ENCODE measurements at places on chromosomes 11 and 22. TPM values are rescaled to one million over a fixed set of nuclear protein-coding genes. Genes with fewer than 3 reads are reported as not detected.
A peak's percentile ranks its signal among the peaks of the same experiment; 100 is the strongest.

DNA sequence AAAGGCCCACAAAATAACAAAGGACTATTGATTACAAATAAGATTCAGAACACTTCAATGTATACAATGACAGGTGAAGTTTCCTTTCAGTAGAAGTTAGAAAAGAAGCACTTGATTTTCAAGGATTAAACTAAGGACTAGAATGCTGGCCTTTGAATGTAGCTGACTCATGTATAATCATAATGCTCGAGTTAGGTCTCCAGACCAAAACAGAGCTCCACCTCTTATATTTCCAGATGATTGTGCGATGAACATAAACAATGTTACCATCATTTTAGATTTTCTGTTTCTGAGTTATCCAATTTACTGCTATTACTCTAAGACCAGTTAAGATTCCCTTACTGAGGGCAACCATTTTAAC is 40.4 kb upstream of the RAPSN start:
- no peak for DNase-seq

DNA sequence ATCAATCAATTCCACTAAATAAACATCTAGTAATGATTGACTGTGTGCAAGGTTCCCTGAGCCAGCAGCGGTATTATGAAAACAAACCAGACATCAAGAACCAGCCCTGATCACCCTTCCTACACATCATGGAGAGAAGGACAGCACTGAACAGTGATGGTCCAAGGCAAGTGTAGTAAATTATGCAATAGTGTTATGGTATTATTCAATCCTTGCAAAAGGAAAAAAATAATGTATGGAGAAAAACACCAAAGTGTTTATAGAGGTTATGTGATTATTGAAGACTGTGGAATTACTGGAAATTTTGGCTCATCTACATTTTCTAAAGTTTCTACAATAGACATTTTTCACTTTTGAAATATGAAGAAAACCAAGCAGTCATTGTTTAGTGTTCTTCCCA is 105.3 kb downstream of the RCN1 start:
- no peak for DNase-seq

GRCh38 chr11:126106594-126107328 is 44.1 kb upstream of the CDON start:
- no peak for DNase-seq

DNA sequence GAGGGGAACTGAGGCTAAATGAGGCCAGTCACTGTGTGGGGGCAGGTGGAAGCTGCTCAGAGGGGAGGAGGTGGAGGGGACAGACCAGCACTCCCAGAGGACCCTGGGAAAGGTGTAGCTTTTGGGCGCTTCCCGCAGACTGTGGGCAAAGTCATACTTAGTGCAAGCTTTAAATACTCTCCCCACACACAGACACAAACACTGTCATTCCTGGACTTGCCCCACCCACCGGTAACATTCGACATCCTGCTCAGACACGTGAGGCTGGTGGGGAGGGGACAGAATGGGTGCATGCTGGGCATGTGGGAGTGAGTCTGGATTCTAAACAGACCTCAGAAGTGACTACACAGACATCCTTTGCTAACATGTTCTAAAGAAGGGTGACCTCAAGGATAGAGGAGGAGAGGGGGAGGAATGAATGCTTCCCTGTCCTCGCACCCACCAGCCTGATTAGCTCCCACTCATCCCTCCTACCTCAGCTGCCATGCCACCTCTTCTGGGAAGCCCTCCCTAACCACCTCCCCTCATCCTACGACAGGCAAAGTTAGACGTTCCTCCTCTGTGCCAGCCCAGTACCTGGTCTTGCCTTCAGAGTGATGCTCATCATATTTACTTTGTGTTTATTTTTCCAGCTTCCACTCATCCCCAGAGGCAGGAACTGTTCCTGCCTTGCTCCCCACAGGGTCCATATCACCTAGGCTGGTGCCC is 22.2 kb downstream of the TSKU start:
- DNase-seq: peak; percentile 56

GRCh38 chr11:60791153-60791933 is 6.2 kb downstream of the MS4A10 start:
- no peak for DNase-seq

DNA sequence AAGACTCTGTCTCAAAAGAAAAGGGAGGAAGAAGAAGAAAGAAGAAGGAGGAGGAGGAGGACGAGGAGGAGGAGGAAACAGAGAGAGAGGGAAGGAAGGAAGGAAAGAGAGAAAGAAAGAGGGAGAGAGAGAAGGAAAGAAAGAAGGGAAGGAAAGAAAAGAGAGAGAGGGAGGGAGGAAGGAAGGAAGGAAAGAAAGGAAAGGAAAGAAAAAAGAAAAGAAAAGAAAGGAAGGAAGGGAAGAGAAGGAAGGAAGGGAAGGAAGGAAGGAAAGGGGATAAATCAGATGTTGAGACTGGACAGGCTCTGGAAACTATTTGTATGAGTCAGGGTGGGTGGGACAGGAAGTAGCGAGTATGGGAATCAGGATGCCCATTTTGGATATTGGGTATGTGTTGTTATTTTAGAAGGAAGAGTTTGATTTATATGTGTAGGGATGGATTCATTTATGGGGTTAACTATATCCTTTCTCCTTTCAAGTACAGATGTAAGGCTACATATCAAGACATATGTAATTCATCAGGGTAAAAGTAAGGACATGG is 6.0 kb upstream of the RPL3 start:
- DNase-seq: no peak

- no peak for DNase-seq
Observed at GRCh38 chr11:643366-643765, 6.3 kb downstream of the DRD4 start.

DNA sequence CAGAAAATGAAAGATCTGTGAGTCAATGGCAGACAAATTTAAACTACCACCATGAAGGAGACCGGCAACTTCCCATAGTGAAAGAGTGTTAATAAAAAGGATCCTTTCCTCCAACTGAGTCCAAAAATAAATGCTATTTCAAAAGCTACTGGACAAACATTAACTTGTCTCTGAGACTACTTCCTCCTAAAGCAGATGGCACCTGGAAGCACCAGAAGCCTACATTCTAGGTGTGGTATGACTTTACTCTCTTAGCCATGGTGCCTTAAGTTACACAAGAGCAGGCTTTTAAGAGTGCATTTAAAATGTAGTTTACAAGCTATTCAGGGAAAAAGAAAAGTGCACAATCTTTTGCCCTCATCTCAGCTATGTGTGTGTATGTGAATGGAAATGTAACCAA is 2.5 kb downstream of the ARHGAP32 start:
- DNase-seq: no peak

DNA sequence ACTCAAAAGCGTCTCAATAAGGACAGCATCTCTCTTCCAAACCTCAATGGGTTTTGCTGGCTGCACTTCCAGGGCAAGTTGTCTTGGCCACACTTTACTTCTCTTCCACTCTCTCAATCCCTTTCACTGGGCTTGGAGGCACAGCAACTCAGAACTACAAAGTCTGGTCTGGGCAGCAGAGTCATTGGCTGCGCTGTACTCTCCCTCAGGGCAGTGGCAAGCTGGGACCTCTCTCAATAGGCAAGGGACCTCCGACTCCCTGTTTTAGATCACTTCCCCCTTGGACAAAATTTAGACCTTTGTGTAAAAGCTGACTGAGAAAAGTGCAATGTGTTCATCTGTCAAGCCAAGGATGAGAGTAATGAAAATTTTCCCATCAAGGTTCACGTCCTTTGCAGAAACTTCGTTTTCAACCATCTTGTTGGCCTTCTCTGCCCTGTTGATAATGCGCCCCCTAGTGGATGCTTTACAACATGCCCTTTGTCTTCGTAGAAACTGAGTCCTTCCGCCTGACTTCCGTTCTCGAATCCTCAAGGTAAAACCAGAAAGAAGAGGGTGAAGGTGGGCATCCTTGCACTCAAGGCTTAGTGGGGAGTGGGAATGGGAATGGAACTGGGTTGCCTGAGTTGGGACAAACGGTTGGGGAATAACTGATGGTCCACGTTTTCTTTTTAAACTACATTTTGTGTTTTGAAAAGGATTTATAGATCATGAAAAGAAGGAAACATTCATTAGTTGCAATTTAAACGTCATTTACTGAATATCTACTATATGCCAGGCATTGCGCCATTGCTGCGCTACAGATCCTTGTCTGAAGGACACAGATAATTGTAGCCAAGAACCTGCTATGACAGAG is 99.1 kb downstream of the CD44 start:
- peak; percentile 30 for DNase-seq

DNA sequence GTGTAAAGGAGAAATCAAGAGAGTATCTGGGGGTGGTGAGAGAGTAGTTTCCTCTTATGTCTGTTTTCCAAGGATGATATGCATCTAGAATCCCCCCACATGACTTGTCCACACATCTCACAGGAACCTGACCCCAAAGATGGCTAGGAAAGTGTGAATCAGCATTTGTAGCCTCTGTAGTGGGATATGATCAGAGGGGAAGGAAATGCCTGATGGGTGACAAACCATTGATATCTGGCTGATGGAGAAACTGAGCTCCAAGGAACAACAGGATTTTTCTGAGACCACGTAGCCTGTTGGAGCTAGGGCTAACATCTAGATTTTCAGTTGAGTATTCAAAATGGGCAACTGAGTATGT is 369.4 kb downstream of the DDX10 start:
- no peak for DNase-seq

GRCh38 chr22:24761888-24762675 is 12.4 kb downstream of the PIWIL3 start:
- no peak for DNase-seq

GRCh38 chr11:128210148-128210940 is 377.0 kb downstream of the ETS1 start:
- DNase-seq: peak; percentile 79

DNA sequence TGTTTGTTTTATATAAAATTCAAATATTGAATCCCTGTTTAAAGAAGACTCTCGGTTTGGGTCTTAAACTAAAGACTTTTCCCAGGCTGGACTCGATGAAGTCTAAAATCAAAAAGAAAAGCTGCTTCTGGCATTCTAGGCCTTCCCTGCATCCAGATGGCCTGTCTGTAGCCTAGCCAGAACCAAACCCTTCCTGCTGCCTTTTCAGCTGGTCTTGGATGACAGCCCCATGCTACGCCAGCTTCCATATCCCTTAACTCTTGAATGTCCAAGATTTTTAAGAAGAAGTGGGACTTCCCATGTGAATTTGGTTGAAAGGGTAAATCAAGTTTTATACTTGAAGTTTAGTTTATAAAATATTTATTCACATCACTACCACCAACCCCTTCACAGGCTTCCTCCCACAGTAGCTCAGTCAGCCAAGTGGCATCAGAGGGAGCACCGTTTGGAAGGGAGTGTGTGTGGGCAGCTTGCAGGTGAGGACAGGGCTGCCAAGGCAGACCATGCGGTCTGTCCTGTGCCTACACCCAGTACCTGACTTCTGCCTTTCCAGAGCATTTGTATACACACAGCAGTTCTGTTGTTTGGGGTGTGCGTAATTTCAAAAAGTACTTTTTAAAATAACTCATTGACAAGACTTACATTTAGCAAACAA is 18.2 kb upstream of the PSMA1 start:
- DNase-seq: no peak

DNA sequence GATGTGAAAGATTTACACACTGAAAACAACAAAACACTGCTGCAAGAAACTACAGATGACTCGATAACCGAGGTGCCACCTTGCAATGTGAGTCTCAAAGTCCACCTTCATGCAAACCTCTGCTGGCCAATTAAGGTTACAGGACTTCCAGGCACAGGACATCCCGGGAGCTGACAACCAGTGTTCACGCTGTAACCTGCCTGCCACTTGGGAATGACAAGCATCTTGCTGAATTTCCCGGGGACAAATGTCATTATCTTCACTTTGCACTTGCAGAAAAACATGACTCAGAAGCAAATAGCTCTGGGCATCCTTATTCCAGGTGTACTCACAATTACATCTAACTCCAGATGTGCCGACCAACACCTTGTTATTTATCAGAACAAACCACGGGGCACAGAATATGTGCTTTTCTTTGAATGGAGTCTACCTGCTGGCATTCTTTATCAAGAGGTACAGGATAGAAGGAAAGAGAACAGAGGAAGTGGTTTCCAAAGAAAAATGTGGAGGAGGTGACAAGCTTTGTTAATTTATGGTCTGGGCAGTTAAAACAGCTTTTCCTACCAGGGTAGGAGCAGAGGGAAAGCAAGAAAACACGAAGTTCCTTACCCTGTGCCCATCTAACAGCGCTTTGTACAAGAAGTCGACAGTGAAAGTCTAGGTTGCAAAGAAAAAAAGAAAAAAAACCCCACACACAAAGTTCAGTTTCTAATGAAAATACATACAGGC is 72.3 kb downstream of the SHANK2 start:
- DNase-seq: no peak

GRCh38 chr22:17787241-17787640 is 13.0 kb upstream of the BID start:
- DNase-seq: no peak

- no peak for DNase-seq
Observed at GRCh38 chr22:43881091-43882061, 10.4 kb downstream of the PNPLA5 start.

DNA sequence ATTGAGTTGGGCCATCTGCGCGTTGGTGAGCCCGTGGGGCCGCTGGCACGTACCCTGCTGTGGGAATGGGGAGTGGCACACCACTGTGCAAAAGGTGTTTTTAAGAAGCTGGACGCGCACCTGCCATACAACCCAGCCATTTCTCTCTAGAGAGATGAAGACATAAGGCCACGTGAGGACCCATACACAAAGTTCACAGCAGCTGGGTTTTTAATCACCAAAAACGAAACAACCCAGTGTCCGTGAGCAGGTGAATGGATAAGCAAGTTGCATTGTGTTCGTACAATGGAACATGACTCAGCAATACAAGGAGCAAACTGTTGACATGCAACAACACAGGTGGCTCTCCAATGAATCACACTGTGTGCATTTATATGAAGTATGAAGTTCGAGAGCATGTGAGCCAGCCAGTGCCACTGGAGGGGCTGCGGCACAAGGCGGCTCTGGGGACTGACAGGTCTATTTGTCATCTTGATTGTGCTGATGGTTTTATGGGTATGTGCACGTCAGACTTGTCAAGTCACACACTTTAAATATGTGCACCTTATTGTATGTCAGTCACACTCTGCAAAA is 30.6 kb upstream of the PANX2 start:
- DNase-seq: no peak

DNA sequence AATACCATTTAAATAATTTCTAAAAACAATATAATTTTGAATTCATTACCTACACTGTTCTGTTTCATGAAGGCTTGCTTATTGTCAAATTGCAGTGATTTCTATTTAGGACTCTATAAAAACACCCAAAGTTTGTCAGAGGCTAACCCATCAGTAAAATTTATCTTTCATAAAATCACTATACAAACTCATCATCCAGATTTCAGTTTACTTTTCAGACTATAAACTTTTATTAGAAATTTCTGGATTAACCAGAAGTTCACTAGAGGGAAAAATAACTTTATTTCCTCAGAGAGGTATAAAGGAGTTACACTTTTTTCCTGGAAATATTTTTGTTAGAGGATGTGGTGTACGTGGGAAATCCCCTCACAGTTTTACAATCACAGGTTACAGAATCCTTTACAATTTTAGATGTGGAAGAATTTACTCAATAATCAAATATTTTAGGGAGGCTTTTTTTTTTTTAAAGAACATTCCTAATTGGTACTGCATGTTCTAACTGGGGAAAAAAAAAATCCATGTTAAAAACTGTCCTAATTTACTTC is 176.7 kb downstream of the SWAP70 start:
- no peak for DNase-seq

TEX12 gene
- not detected for total RNA-seq

SAA4 gene
- total RNA-seq: not detected

NFAM1 gene
- total RNA-seq: not detected

MUC6 gene
- total RNA-seq: not detected

FXYD2 gene
- not detected for total RNA-seq

OR5P2 gene
- total RNA-seq: 0.16 TPM

Data from SJSA1 (cell line).